GM23338 (cell line): ENCODE measurements at places on chromosomes 1 and 21. TPM values are rescaled to one million over a fixed set of nuclear protein-coding genes. Genes with fewer than 3 reads are reported as not detected.

- peak; percentile 70 for DNase-seq
Observed at GRCh38 chr1:23567996-23568607, 8.8 kb upstream of the ID3 start.

DNA sequence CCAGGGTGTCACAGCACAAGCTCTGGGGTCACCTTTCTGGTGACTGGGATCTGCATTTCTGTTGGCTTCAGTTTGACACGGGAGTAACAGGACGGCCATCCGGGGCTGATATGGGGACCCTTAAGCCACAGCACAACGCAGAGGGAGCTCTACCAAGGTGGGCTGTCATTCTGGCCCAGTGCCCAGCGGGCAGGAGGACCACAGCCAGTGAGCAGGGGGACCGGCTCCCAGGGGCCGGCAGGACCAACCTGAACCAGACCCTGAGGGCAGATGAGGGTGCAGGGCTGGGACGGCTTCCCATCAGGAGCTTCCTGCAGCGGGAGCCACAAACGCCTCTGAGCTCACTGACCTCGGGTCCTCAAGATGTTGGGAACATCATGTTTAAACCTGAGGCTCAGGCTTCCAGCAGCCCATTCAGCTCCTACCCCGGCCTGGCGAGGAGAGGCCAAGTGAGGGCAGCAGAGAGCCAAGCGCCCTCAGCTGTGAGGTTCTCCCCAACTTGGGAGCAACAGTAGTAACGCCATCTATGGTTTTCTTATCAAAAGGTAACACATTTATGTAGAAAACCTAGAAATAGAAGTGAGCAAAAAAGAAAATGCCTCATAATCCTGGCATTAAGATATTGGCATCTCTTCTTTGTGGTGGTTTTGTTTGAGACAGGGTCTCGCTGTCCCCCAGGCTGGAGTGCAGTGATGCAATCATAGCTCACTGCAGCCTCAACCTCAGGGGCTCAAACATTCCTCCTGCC lies 26.8 kb downstream of the TMEM201 start:
- DNase-seq, result peak; percentile 91

GRCh38 chr1:88150330-88150729 lies 533.7 kb upstream of the PKN2 start:
- DNase-seq, result no peak

LCE2A gene
- not detected in 2 replicates for polyA plus RNA-seq

DNA sequence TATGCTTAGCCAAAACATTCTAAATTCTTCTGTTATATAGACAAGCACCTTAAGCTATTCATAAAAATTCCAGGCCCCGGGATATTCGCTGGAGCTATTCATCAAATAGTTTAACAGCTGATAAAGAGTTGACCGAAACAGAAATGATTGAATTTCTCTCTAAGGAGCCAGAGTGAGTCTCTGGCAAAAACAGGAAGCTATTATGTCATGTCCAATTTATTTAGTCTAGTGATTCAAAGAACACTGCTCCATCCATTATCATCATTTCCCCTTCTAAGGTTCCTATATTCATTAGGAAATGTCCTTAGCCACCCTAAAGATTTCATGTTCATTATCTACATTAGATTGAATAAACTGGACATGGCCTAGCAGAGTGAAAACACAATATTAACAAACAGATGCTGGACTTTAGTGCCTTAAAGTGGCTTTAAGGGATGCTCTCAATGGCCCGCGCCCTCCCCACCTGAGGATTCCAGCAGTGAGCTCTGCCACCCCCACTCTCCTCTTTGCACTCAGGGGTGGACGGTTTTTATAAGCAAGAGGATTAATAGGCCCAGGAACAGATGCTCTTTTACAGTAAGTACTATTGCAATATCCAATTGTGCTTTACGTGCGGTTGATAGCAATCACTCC lies 122.1 kb upstream of the RGS1 start:
- DNase-seq, result no peak

GRCh38 chr1:181817091-181817490 lies 244.4 kb downstream of the ZNF648 start:
- no peak for DNase-seq

VHLL gene
- not detected in 2 replicates for polyA plus RNA-seq

DNA sequence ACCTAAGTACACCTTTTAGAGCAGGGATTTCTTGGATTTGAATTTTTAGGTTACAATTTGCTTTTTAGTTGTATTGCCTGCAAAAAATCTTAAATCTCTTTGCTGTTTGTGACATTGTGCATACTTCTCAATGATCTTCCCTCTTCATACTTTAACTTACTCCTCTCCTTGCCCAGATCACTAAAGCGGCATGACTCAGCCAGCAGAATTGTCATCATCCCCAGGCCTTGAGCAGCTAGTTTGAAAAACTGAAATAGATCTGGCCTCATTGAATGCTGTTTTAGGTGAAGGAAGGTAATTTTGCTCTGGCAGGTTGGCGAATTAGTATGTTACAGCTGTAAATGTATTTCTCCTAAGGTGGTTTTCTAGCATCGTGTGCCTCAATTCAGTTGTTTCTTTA lies 145.9 kb downstream of the RYR2 start:
- DNase-seq, result no peak

DNA sequence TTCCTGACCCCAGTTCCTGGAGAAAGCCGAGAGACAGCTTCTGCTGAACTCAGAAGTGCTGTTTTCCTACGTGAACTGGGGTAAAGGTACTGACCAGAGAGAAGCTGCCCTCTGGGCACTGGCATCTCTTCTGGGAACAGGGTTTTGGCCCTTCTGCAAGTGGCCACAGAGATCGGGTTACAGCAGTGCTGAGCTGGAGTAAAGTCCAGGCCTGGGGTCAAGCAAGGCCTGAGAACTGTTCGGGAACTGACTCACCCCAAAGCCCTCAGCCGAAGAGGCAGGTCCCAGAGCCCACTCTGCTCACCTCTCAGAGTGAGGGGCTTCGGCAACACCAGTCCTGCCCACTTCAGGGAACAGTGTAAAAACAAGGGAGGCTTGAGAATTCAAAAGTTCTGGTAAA lies 177.2 kb upstream of the RUNX1 start:
- no peak for DNase-seq

GRCh38 chr1:48003741-48004531 lies 6.8 kb upstream of the TRABD2B start:
- no peak for DNase-seq

FAM72C gene
- polyA plus RNA-seq, result 10.2 and 11.4 TPM in 2 replicates
